ENCODE measurements at places on chromosomes 1 and 21. TPM values are rescaled to one million over a fixed set of nuclear protein-coding genes. Genes with fewer than 3 reads are reported as not detected.

Gene PPP2R5A
- total RNA-seq = 27.2 TPM

Gene NUAK2
- 0.92 TPM for total RNA-seq

Gene MPL
- total RNA-seq = 0.23 TPM

Gene ICOSLG
- 0.69 TPM for total RNA-seq

Gene S100A7A
- not detected for total RNA-seq

Gene GABRD
- total RNA-seq = 1.2 TPM

Gene ZNF683
- not detected for total RNA-seq

Gene PPM1J
- total RNA-seq = 5.5 TPM

Gene CELA3A
- total RNA-seq = not detected

Gene SNRNP40
- 88.6 TPM for total RNA-seq

Gene SELL
- total RNA-seq = 1.4 TPM

Gene HAX1
- total RNA-seq = 61.1 TPM

Gene PTPN7
- not detected for total RNA-seq

Gene OR6N1
- total RNA-seq = not detected

Gene PCP4L1
- total RNA-seq = 27.9 TPM

Data from diencephalon (tissue), 1 donor.